A549 treated with CpdA at 1 μM for 4 hours (cell line): ENCODE measurements at places on chromosomes 11 and 22. TPM values are rescaled to one million over a fixed set of nuclear protein-coding genes. Genes with fewer than 3 reads are reported as not detected.

PRDM11 gene
- 6.9 to 8.3 TPM (median 7.4 TPM) in 5 replicates for total RNA-seq

GP1BB gene
- total RNA-seq = 1.2 to 1.5 TPM (median 1.5 TPM) in 4 of 5 replicates, not detected in the other

SLC35E4 gene
- 5.2 to 7.6 TPM (median 6.4 TPM) in 5 replicates for total RNA-seq

GAL3ST3 gene
- total RNA-seq = not detected in 5 replicates

BRD1 gene
- total RNA-seq = 13.7 to 14.9 TPM (median 14.3 TPM) in 5 replicates

SCUBE1 gene
- total RNA-seq = 0.03 to 0.15 TPM (median 0.14 TPM) in 5 replicates

CDHR5 gene
- 0.03 to 0.19 TPM (median 0.03 TPM) in 3 of 5 replicates, not detected in the others for total RNA-seq

SSRP1 gene
- total RNA-seq = 220 to 267 TPM (median 233 TPM) in 5 replicates

FIBP gene
- total RNA-seq = 71.9 to 92.3 TPM (median 85.6 TPM) in 5 replicates

DESI1 gene
- 15.4 to 19.4 TPM (median 16.3 TPM) in 5 replicates for total RNA-seq

PTPRJ gene
- total RNA-seq = 34.6 to 49.3 TPM (median 47.1 TPM) in 5 replicates

NRIP3 gene
- total RNA-seq = 0.86 to 1.4 TPM (median 1.1 TPM) in 5 replicates

EEF1G gene
- 1,810 to 2,054 TPM (median 1,998 TPM) in 5 replicates for total RNA-seq

SLC17A6 gene
- total RNA-seq = not detected in 5 replicates

RAB30 gene
- total RNA-seq = 4.6 to 7.5 TPM (median 6.1 TPM) in 5 replicates

OR4C46 gene
- total RNA-seq = not detected in 5 replicates

OR2D2 gene
- total RNA-seq = not detected in 5 replicates

ARHGAP42 gene
- 6.3 to 8.8 TPM (median 7.3 TPM) in 5 replicates for total RNA-seq

TESMIN gene
- total RNA-seq = 4.2 to 6.8 TPM (median 5.3 TPM) in 5 replicates

SLC22A24 gene
- total RNA-seq = not detected in 5 replicates

TMEM191B gene
- total RNA-seq = 0.26 to 1.2 TPM (median 0.79 TPM) in 4 of 5 replicates, not detected in the other

OR5D18 gene
- total RNA-seq = not detected in 5 replicates

KIF18A gene
- 13.5 to 20.7 TPM (median 15.2 TPM) in 5 replicates for total RNA-seq

LMO2 gene
- 0.50 to 0.91 TPM (median 0.62 TPM) in 5 replicates for total RNA-seq

ART5 gene
- 0.17 to 0.55 TPM (median 0.33 TPM) in 5 replicates for total RNA-seq

PDE3B gene
- 2.0 to 2.5 TPM (median 2.4 TPM) in 5 replicates for total RNA-seq

TRIM3 gene
- total RNA-seq = 13.6 to 20.7 TPM (median 17.7 TPM) in 5 replicates

CRYBA4 gene
- not detected in 5 replicates for total RNA-seq

POLD3 gene
- total RNA-seq = 15.4 to 21.2 TPM (median 17.3 TPM) in 5 replicates

CAPN5 gene
- 6.3 to 9.5 TPM (median 7.7 TPM) in 5 replicates for total RNA-seq

FOLH1 gene
- total RNA-seq = not detected in 5 replicates

PPP2R1B gene
- 14.9 to 19.4 TPM (median 17.3 TPM) in 5 replicates for total RNA-seq

SRRD gene
- total RNA-seq = 18.2 to 29.1 TPM (median 27.6 TPM) in 5 replicates
